Epithelial cell of alveolus of lung (primary cell): ENCODE measurements at places on chromosomes 2 and 18. TPM values are rescaled to one million over a fixed set of nuclear protein-coding genes. Genes with fewer than 3 reads are reported as not detected.

C2orf72 gene
- 0.08 and 0.26 TPM in 2 replicates for total RNA-seq

FAM237A gene
- not detected in 2 replicates for total RNA-seq

CPO gene
- total RNA-seq = not detected in 2 replicates

IGFBP2 gene
- 121 and 137 TPM in 2 replicates for total RNA-seq

CXCR1 gene
- total RNA-seq = not detected in 2 replicates

PLGLB1 gene
- total RNA-seq = 0.13 and 1.2 TPM in 2 replicates

VWC2L gene
- total RNA-seq = not detected in 2 replicates

ZSWIM2 gene
- total RNA-seq = not detected in 2 replicates

REG3G gene
- not detected in 2 replicates for total RNA-seq

ATRAID gene
- total RNA-seq = 225 and 250 TPM in 2 replicates

LAMA1 gene
- total RNA-seq = 2.8 and 16.0 TPM in 2 replicates

DNAJC5G gene
- total RNA-seq = not detected in 2 replicates

TRIB2 gene
- 48.5 and 154 TPM in 2 replicates for total RNA-seq

SERPINB3 gene
- under 0.01 TPM in 1 of 2 replicates, not detected in the other for total RNA-seq

PRR30 gene
- not detected in 2 replicates for total RNA-seq

STEAP3 gene
- 10.0 and 39.8 TPM in 2 replicates for total RNA-seq

ZNF2 gene
- total RNA-seq = 2.8 and 3.3 TPM in 2 replicates

STK39 gene
- total RNA-seq = 9.4 and 25.3 TPM in 2 replicates

SULT1C4 gene
- total RNA-seq = 2.1 and 3.1 TPM in 2 replicates

EVA1A gene
- 4.9 and 50.7 TPM in 2 replicates for total RNA-seq

NRP2 gene
- total RNA-seq = 35.7 and 51.8 TPM in 2 replicates

ANKRD30BL gene
- total RNA-seq = not detected in 2 replicates

TUBB8B gene
- not detected in 2 replicates for total RNA-seq

MALL gene
- 1.6 and 6.2 TPM in 2 replicates for total RNA-seq

IMPACT gene
- 22.2 and 23.9 TPM in 2 replicates for total RNA-seq

ADD2 gene
- 0.88 and 1.4 TPM in 2 replicates for total RNA-seq

PPIG gene
- total RNA-seq = 10.9 and 20.8 TPM in 2 replicates
